ENCODE measurements at places on chromosomes 6 and 20.

GRCh38 chr6:5135788-5136376, 50.7 kb downstream of the PPP1R3G start:
- DNase-seq = no peak

- DNase-seq = no peak
Measured at GRCh38 chr6:78896227-78896626, 28.9 kb downstream of the IRAK1BP1 start.

GRCh38 chr20:20956513-20956931, 149.6 kb downstream of the LINC00237 start:
- DNase-seq = no peak

DNA sequence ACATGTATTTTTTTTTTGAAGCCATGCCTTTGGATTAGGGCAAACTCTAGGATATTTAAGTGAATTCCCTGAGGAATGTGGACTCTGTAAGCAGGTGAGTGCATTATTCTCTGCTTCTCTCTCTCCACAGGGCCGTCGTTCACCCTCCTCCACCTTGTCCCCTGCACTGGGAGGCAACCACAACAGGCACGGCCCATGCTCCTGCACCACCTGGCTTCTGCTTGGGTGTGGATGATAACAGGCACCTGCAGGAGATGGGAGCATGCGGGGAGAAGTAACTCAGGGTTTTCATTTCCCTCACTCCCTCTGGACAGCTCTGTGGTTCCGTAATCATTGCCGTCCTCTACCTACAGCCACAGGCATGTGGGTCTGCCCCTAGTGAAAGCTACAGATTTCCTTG, 43.4 kb downstream of the HLA-C start:
- DNase-seq = no peak

DNA sequence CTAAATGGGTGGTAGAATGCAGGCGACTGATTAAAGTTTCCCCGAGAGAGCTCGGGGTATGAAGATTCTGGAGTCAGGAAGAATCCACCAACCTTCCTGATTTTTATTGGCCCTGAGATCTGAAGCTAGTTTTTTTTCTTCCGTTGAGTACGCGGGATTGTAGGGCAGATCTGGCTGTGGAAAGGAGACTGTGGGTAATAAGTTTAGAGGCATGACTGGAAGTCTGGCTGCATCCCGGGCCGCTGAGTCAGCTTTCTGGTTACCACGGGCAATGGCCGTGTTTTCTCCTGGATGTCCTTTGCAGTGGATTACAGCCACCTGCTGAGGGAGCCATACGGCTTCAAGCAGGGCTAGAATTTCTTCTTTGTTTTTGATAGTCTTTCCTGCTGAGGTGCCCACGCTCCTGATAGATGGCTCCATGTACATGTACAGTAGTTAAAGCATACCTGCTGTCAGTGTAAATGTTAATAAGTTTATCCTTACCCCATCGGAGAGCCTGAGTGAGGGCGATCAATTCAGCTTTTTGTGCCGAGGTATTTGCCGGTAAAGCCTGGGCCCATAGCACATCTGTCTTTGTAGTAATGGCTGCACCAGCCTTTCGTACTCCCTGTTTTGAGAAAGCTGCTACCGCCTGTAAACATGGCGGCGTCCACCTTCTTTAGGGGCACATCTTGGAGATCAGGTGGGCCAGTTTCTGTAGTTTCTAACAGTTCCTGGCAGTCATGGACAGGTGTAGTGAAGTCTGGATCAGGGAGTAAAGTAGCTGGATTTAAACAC, 154.0 kb downstream of the TRIM27 start:
- DNase-seq = peak; percentile 24

- DNase-seq = no peak
Measured at GRCh38 chr6:32689531-32690501, 23.4 kb upstream of the HLA-DQB1 start.

DNA sequence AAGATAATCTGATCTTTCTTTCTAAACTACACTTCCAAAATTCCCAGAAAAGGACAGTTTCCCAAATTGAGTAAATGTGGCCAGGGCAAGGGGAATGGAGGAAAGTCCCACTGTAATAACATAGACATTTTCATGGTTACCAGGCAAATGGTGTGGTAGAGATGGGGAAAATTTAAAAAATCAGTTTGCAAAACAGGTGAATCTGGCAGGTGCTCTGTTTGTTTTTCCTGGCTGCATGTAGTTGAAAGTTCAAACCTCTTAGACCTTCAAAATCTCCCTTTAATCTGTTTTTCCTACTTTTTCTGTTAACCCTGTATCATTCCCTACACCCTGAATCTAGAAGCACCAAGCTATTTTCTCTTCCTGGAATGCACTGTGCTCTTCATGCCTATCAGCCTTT, 2.0 kb upstream of the BCKDHB start:
- no peak for DNase-seq

DNA sequence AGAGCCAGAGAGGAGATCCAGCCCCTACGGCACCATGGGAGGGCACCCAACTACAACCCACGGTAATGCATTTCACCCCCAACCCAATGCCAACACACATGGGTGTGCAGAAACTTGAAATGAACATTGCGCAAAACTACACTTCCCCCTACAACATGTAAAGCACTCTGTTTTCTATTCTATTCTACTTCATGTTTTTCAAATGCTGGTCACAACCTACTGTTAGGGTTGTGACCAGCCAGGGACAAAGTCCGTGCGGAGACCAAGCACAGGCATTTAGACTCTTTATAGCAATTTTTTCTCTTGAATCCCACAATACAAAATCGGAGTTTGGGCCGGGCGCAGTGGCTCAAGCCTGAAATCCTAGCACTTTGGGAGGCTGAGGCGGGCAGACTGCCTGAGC, 90.6 kb downstream of the MRPL14 start:
- no peak for DNase-seq

DNA sequence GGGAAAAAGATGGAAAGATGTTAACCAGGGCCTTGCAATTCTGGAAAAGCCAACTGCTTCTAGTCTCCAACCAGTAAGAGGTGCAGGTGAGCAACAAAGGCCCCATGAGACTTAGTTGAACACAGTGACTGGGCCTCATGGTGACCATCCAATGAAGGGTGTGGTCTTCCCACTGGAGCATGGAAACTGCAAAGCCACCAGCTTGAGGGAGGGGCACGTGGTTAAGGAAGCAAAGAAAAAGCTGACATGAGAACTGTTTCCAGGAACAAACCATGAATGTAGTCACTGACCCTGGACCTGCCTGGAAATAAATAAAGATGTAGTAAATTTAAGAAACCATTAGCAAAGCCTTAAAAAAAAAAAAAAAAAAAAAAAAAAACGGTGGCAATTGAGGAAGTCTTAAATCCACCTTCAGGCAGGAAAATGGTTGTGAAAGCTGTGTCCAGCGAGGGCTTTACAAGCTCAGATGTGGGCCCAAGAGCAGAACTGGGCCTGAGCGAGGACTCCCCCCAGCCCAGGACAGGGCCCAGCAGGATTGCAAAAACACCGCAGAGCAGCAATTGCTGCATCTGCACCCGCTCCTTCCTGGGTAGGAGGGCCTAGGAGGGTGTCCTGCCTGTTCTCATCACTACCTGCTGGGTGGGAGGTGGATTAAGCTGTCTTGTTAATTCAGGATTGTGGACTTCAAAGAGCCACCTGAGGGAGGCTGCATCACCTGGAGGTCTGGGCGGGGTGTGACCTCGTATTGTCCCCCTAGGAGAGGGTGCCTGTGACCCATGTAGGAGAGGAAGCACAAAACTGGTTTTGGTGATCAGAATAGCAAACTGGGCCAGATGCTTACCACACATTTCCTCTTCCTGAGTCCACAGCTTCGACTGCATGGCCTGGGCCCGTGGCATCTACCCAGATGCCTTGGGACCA, 10.3 kb downstream of the GFRA4 start:
- no peak for DNase-seq

- DNase-seq = no peak
Measured at GRCh38 chr20:50052550-50053361, 60.2 kb downstream of the UBE2V1 start.

DNA sequence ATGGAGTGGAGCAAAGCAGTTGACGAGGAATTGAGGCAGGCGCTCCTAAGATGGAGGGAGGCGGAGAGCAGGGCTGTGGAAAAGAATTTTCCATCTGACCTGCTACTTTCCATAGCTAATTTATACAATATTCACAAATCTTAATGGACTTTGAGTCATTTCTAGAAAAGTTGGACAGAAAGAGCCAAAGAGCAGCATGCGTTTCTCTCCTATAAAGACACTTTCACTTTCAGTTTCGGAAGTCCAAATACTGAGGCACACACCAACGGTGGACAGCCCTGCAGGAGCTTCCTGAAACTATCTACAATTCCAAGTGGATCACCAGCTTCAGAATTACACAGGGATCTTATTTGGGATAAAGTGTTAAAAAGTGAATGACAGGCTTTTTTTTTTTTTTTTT, 43.5 kb downstream of the PANK2 start:
- DNase-seq = no peak

DNA sequence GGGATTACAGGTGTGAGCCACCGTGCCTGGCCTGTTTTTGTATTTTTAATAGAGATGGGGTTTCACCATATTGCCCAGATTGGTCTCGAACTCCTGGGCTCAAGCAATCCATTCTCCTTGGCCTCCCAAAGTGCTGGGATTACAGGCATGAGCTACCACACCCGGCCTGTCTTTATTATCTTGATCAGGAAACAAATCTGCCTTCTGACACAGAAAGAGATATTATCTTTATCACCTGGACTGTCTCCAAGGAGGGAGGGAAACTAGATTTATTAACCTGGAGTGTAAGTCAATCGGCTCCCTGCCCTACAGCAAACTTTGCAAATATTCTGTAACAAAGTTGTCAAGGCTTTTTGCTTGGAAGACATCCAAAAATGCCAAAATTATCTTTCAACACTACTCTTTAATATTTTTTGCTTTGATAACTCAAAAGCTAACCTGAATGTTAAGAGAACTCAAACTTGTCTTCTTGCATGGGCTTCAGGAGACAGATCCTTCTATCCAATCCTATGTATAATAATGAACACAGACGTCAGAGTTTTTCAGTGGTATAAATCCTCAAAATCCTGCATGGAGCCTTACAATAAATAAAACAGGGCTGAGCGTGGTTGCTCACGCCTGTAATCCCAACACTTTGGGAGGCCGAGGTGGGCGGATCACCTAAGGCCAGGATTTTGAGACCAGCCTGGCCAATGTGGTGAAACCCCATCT, 85.0 kb upstream of the LOC128125822 start:
- DNase-seq = no peak

GRCh38 chr6:679282-679681, 13.7 kb downstream of the EXOC2 start:
- DNase-seq = no peak

DNA sequence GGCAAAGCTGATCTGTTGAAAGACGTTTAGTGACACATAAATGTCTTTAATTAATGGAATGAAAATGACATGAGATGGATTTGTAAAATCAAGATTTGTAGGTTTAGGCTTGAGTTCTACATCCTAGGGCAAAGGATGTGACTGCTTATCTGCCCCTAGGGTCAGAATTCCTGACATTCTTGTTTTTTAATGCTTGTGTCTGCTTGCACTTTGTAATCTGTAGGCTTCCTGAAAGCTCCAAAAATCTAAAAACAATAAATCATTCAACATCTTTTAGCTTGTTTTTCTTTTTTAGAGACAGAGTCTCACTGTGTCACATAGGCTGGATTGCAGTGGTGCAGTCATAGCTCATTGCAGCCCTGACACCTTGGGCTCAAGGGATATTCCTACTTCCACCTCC, 107.9 kb upstream of the MLIP start:
- DNase-seq = no peak

DNA sequence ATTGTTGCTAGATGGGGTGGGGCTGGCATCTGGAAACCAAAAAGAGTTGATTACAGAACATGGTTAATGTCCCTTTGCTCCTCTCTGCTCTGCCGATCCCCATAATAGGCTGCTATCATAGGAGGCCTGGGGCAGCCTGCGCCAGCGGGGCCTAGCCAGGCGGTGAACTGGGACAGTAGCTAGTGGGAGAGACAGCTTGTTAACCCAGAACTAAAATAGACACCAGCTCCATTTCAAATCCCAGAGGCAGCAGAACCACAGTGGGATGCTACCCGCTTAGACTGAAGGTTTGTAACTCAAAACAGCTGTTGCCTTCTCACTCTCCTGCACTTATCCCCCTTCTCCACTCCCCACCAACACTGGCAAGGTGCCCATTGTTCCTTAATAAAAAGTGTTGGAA, 98.5 kb downstream of the SSR1 start:
- DNase-seq = no peak

DNA sequence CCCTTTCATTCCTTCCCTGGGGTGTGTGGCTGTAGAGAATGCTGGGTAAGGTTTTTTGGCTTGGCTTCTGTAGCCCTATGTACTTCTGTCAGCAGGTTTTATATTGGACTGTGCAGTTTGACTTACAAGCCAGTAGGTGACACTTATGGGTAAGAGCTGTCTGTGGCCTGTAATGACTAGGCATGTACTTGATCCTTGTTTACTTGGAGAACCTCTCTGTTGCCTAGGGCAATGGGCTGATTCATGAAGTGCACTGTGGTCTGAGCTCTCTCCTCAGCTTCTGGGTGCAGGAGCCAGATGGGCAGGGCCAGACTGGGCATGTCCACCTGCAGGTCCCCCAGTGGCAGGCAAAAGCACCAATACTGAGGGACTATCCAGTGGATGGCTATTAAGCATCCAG, 544.6 kb downstream of the ADGRB3 start:
- DNase-seq = no peak

DNA sequence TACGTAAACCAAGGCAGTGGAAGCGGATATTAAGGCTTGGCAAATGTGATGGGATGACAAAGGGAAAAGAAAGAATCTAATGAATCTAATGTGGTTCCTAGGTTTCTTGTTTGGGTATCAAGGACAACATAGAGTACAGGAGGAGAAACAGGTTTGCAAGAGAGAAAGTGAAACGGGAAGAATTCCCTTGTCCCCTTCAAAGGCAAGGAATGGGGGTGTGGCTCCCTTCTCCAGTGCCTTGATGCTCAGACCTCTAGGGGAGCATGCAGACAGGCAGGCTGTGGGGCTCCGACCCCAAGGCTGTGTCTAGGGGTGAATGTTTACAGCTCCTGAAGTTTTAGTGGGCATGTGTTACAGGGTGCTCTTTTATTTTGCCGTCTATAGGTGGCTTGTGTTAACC, 317.5 kb upstream of the HSF2 start:
- no peak for DNase-seq

GRCh38 chr6:84227044-84227433, 404 bp downstream of the CEP162 start:
- no peak for DNase-seq

- no peak for DNase-seq
Measured at GRCh38 chr6:31115941-31116560, 1.5 kb downstream of the PSORS1C1 start.

- DNase-seq = no peak
Measured at GRCh38 chr6:139965393-139965792, 590.9 kb upstream of the CITED2 start.

GRCh38 chr6:2020909-2021308, 224.5 kb downstream of the GMDS start:
- no peak for DNase-seq

- DNase-seq = no peak
Measured at GRCh38 chr6:37758234-37758633, 60.6 kb upstream of the MDGA1 start.

DNA sequence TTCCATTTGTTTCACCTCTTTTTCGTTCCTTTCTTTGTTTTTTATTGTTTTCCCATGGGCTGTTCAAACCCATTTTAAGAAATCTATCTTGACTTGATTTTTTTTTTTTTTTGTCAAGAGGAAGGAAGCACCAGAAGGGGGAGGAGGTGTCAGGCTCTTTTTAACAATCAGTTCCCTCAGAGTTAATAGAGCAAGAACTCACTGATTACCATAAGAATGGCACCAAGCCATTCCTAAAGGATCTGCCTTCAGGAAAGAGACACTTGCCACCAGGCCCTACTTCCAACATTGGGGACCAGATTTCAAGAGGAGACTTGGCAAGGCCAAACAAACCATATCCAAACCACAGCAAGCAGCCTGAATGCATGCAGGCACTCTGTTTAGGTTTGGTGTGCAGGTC, 168.0 kb downstream of the OTOR start:
- no peak for DNase-seq
